ENCODE measurements at places on chromosomes 6 and 20.

DNA sequence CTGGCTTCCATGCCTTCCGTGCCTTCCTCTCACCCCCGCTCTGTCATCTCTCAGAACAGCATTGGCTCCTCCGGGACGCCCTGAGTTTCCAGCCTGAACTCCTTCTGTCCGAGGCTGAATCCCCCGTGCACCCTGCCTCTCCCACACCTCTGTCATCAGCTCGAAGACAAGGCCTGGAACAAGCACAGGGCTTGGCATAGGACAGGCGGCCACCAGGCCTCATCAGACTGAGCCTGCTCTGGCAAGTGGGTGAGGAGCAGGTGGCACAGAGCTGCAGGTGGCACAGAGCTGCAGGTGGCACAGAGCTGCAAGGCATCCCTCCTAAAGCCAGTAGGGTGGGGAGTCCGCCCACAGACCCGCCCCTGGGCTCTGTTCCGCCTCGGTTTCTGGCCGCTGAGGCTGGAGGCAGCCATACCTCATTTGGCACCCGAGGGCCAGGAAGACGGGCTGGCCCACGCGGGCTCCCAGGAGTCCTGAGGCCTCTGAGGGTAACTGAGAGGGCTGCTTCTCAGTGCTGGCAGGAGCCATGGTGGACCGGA lies 60.2 kb downstream of the EZR start:
- DNase-seq, result no peak

- no peak for DNase-seq
Measured at GRCh38 chr6:37048851-37049757, 43.6 kb downstream of the FGD2 start.

DNA sequence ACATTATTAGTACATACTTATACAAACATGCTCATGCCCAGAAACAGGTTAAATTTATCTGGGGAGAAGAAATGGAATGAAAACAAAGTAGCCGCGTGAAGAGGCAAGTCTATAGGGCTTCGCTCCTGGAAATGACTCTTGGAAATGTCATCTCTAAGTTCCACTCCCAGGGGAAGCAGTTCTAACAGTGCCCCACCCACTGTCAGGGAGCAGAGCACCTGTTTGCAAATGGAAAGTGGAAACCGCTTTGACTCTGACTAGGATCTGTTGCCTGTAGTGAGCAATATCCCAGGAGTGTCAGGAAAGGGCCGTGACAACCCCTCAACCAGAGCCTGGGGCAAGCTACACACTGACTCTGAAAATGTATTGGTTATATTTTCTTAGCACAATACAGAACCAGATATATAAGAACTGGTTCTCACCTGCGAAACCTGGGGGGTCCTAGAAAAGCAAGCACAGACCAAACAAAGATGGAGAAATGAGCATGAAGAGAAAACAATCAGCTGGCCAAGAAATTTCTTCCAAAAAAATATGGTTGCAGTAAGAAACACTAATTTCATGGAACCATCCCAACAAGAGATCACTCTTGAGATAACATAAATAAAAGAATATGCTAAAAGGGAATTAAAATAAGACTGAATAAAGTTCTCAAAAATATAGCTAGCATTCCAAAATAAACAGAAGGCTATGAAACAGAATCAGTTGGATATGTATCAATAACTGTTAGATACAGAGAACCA lies 47.5 kb upstream of the CRISP1 start:
- no peak for DNase-seq

DNA sequence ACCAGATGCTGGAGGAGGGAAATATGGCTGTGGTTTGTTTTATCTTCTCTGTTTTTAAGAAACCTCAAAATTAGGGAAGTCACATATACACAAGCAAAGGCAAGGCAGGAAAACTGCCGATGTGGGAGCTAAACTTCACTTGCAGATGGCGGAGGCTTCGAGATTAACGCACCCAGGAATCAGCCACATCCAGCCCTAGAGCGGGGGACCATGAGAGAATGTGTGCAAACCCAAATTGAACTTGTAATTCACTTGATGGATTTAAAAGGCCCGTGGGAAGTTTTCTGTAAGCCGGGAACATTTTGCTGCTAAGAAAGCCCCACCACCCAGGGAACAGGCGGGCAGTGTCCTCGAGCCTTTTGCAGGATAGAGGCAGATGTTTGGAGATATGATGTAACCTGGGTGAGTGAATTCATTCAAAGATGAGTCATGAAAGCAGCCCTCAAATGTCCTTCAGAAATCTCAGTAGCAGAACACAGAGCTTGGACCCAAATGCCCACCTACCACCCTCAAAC lies 39.9 kb downstream of the PREX1 start:
- peak; percentile 29 for DNase-seq

DNA sequence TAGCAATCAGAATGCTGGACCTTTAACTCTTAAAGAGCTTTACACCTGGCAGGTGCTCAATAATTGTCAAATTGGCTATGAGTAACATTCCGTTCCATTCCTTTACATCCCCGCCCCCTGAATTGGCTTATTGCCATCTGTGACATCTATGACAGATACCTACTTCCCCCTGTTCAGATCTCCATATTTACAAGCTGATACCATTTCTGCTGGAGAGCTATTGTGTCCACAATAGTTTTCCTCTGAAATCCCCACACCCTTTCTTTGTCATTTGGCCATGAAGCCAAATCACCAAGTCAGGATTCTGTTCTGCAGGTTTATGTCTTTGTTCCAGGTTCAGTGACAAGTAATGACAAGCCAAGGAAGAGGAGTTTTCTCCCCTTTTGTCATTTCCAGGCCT lies 3.2 kb downstream of the CDH26 start:
- no peak for DNase-seq

GRCh38 chr6:81172056-81172740 lies 580.3 kb downstream of the TENT5A start:
- DNase-seq, result no peak

DNA sequence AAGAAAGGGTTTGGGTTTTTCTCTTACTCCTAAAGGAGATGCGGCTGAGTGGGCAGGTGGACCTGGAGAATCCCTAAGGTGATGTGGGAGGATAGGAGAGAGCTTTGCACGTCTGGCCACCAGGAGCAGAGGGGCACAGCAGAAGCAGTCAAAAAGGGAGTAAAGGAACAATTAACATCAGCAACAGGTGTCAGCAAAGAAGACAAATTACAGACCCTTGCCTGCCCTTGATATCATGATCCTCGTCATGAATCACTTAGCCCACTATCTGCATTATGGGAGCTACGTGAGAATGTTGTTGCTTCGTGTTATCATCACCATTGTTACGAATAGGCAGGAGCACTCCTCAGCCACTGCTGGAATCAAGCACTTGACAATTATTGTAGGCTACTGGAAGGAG lies 25.5 kb upstream of the ARG1 start:
- DNase-seq, result no peak

DNA sequence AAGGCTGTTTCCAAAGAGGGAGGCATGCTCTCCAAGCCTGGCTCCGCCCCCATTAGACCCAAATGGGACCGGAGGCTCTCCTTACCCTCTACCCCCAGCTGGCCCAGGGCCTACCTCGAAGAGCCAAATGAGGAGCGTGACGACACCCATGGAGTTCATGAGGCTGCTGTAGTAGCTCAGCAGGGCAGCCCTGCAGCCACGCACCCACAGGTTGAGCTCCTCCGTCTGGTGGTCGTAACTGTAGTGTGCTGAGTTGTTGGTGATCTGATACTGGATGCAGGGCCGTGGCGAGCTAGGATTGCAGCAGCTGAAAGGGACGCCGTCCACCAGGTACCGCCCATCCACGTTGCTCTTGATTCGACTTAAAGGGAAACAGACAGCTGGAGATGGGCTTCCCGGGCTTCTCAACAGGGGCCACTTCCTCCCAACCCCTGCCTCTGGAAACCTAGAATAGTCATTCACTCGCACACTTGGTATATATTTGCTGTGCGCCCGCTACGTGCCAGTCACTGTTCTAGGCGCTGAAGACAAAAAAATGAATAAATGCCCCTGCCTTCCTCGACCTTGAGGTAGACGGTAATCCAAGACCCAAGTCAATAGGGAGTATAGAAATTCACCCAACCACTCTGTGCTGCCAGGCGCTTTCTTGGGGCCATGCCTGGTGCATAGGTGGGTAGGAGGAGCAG lies 18.0 kb downstream of the PRPH2 start:
- DNase-seq, result no peak

- DNase-seq, result no peak
Measured at GRCh38 chr20:3282271-3283221, 43.6 kb upstream of the SLC4A11 start.

DNA sequence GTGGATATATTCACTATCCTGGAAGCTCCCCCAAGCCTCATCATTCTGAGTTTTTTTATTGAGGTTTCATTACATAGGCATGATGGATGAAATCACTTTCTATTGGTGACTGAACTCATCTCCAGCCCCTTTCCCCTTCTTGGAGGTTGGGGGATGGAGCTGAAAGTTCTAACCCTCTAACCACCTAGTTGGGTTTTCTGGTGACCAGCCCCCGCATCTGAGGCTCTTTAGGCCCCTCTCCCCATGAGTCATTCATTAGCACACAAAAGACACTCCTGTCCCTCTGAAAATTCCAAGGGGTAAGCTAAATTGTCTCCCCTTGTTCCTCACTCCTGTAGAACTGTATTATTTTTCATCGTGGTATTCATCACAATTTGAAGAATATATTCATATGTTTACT lies 33.3 kb downstream of the GFRA4 start:
- DNase-seq, result no peak

DNA sequence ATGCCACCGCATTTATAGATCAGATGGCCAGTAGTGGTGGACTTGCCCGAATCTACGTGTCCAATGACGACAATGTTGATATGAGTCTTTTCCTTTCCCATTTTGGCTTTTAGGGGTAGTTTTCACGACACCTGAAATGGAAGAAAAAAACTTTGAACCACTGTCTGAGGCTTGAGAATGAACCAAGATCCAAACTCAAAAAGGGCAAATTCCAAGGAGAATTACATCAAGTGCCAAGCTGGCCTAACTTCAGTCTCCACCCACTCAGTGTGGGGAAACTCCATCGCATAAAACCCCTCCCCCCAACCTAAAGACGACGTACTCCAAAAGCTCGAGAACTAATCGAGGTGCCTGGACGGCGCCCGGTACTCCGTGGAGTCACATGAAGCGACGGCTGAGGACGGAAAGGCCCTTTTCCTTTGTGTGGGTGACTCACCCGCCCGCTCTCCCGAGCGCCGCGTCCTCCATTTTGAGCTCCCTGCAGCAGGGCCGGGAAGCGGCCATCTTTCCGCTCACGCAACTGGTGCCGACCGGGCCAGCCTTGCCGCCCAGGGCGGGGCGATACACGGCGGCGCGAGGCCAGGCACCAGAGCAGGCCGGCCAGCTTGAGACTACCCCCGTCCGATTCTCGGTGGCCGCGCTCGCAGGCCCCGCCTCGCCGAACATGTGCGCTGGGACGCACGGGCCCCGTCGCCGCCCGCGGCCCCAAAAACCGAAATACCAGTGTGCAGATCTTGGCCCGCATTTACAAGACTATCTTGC lies 725 bp downstream of the EEF1A1 start:
- DNase-seq, result peak; percentile 72

GRCh38 chr20:19633985-19634384 lies 124.1 kb upstream of the RIN2 start:
- no peak for DNase-seq

- DNase-seq, result no peak
Measured at GRCh38 chr6:26571592-26572296, 25.0 kb upstream of the ABT1 start.

DNA sequence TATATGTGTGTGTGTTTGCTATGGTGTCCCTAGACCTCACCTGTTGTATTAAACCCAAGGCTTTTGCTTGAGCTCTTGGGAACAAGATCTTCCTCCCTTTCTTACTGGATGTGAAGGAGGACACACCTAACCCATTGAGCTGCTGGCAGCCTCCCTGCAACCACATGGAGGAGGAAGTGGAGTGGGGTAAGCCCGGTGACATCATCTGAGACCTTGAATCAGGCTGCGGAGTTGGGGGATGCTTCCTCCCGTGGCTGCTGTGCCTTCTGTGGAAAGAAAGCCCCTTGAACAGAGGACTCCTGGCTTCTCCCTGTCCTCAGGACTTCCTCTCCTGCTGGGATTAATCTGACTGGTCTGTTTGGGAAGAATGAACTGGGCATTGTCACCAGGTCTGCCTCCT lies 3.3 kb downstream of the CST11 start:
- DNase-seq, result no peak

- DNase-seq, result no peak
Measured at GRCh38 chr6:166598441-166599138, 12.1 kb upstream of the RAMACL start.

DNA sequence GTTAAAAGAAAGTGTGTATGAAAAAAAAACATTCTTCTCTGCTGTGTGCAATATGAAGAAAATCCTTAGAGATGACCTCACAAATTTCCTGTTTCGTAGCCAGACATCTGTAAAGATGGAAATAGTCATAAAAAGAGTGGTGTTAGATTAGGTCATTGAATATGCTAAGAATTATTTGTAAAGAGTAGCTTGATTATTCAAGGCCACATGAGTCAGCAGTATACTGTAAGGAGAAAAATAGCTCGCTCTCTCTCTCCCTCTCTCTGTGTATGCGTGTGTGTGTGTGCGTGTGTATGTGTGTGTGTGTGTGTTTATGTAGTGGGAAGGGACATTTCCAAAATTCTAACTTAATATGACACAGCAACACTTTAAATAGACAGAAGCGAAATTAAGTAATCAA lies 78.8 kb downstream of the PTCHD4 start:
- peak; percentile 8 for DNase-seq

GRCh38 chr6:10451394-10451793 lies 36.5 kb upstream of the TFAP2A start:
- no peak for DNase-seq

DNA sequence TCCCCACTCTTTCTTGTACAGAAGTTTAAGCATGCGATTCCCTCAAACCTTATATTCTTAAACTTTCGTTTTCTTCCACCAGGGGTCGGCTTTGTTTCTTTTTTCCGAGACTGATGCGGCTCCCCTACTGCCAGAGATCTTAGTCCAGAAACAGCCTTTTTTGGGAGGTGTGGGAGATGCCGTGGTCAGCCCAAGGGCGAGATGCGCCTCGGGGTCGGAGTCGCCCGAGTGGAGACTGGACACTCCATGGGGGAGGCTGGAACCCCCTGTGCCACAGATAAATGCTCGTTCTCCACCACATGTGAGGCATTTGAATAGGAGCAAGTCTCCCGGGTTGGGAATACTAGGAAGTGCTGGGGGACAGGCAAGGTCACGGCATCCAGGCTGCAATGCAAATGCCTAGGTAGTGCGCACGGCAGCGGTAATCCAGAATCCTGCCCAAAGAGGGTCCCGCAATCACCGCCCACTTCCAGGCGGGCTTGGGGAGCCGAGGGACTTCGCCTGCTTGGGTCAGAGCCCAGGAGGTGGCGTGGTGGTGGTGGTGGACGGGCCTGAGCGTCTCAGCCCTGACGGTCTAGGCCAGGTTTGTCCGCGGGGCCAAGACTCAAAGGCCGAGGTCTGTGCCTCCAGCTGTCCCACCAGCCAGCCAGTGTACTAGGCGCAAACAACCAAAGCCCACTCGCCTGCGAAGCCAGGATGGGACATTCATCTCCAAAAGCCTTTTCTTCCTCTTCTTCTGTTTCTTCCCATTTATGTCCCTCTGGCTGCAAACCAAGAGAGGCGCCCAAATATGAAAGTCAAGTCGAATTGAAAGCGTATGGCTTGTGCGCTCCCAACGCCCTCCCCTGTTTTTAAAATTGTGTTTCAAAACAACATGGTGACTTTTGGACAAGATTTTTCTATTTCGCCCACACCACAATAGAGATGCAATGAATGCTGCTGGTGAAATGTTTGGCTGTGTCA lies 39.3 kb upstream of the OSTM1 start:
- peak; percentile 34 for DNase-seq
